Stomach (tissue), 19 donors: ENCODE measurements at places on chromosomes 4 and X. TPM values are rescaled to one million over a fixed set of nuclear protein-coding genes. Genes with fewer than 3 reads are reported as not detected.

The BBS7 gene
- polyA plus RNA-seq = 6.7 TPM

The PAGE5 gene
- not detected for polyA plus RNA-seq

The CLGN gene
- polyA plus RNA-seq = 0.31 TPM

The USP26 gene
- polyA plus RNA-seq = not detected

The GTPBP6 gene
- 47.7 TPM for polyA plus RNA-seq

The GPC3 gene
- 2.5 TPM for polyA plus RNA-seq

The PHEX gene
- polyA plus RNA-seq = not detected

The GAGE2A gene
- polyA plus RNA-seq = not detected

The PRR32 gene
- polyA plus RNA-seq = not detected

The CCSER1 gene
- 0.33 TPM for polyA plus RNA-seq

The MBNL3 gene
- 4.6 TPM for polyA plus RNA-seq

The SRPK3 gene
- 1.7 TPM for polyA plus RNA-seq

The HPGDS gene
- 4.9 TPM for polyA plus RNA-seq

The BST1 gene
- 2.1 TPM for polyA plus RNA-seq

The CXorf58 gene
- not detected for polyA plus RNA-seq

The CCDC158 gene
- not detected for polyA plus RNA-seq

The LDB2 gene
- polyA plus RNA-seq = 14.7 TPM

The DMRTC1B gene
- polyA plus RNA-seq = 0.93 TPM

The GUCY1B1 gene
- polyA plus RNA-seq = 7.8 TPM

The NUP62CL gene
- 0.46 TPM for polyA plus RNA-seq

The IQCM gene
- not detected for polyA plus RNA-seq

The AR gene
- 0.50 TPM for polyA plus RNA-seq

The NONO gene
- polyA plus RNA-seq = 111 TPM

The GPR173 gene
- polyA plus RNA-seq = not detected
